Activated naive CD4-positive, alpha-beta T cell treated with anti-CD3 and anti-CD28 coated beads, Interleukin-2, amount 10 ng/mL, durations not matched to agents 5 hours and 36 hours (primary cell): ENCODE measurements at places on chromosomes 1 and 21. TPM values are rescaled to one million over a fixed set of nuclear protein-coding genes. Genes with fewer than 3 reads are reported as not detected.

The PHF13 gene
- total RNA-seq, result 14.5 TPM

The WLS gene
- total RNA-seq, result not detected

The OR10K2 gene
- not detected for total RNA-seq

The KRTAP11-1 gene
- not detected for total RNA-seq
